ENCODE measurements at places on chromosomes 6 and 20. TPM values are rescaled to one million over a fixed set of nuclear protein-coding genes. Genes with fewer than 3 reads are reported as not detected.

The PPP2R5D gene
- 25.0 TPM for total RNA-seq

The CALHM5 gene
- total RNA-seq: 0.10 TPM

The EYS gene
- 0.02 TPM for total RNA-seq

The NNAT gene
- total RNA-seq: not detected

The PLEKHG1 gene
- total RNA-seq: 0.26 TPM

The SAPCD1 gene
- total RNA-seq: 3.7 TPM

The XKR7 gene
- not detected for total RNA-seq

The RBBP8NL gene
- total RNA-seq: 0.13 TPM

The SEC23B gene
- total RNA-seq: 69.3 TPM

The MRPS26 gene
- total RNA-seq: 116 TPM

The NMBR gene
- total RNA-seq: not detected

The PTCHD4 gene
- total RNA-seq: not detected

The VWA7 gene
- 1.7 TPM for total RNA-seq

The TAAR1 gene
- not detected for total RNA-seq

The GPX5 gene
- not detected for total RNA-seq

The PTCRA gene
- not detected for total RNA-seq

The SLC17A2 gene
- not detected for total RNA-seq

The SNX9 gene
- 28.9 TPM for total RNA-seq

The FOXA2 gene
- total RNA-seq: 12.9 TPM

The SYNDIG1 gene
- total RNA-seq: 2.7 TPM

The NDUFAF4 gene
- 50.9 TPM for total RNA-seq
